ENCODE measurements at places on chromosomes 11 and 22.

DNA sequence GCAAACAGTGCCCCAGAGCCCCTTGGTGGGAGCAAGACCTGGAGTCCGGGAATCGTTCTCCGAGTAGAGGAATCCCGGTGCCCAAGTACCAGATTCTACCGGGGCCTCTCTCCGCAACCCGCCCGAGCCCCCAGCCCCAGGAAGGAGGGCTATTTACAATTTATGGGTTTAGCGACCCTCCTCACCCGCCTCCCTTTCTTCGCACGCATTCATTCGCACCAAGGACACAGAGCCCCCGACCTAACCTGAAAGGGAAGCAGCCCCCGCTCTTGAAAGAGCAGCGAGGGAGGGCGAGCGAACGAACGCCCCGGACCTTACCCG is 628 bp downstream of the LRP4 start:
- DNase-seq = no peak

DNA sequence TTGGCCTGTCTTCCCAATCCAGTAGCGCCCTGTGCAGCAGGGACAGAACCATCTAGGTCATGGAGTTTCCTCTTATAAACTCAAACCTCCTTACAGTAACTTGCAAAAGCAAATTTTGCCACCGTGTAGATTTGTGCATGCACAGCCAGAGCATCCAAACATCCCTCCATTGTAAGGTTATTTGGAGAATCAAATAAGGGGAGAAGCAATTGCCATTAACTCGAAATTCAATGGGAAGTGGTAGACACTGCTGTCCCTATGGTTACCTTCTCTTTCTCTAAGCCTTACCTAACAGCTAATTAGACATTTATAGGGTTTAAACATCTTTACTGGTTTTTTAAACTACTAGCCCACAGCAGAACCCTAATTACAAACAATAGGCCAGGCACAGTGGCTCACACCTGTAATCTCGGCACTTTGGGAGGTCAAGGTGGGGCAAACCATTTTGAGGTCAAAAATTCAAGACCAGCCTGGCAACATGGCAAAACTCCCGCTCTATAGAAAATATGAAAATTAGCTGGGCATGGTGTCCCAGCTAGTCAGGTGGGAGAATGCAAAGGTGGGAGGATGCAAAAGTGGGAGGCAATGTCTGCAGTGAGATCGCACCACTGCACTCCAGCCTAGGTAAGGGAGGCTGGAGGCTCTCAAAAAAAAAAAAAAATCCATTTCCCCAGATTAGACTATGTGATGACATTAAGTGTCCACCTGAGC is 6.6 kb downstream of the HSPA8 start:
- DNase-seq = peak; percentile 32

GRCh38 chr11:32131321-32131720 is 40.4 kb downstream of the RCN1 start:
- no peak for DNase-seq

GRCh38 chr11:31808721-31809540 is 2.2 kb downstream of the PAX6 start:
- no peak for DNase-seq

- peak; percentile 76 for DNase-seq
These were observed 7.6 kb downstream of the OR56A1 start for GRCh38 chr11:6022956-6023355.

- DNase-seq = no peak
These were observed 36.1 kb downstream of the UBASH3B start for GRCh38 chr11:122691549-122692150.
